Activated CD8-positive, alpha-beta memory T cell treated with anti-CD3 and anti-CD28 coated beads for 1 hour (primary cell): ENCODE measurements at places on chromosomes 13 and 19.

GRCh38 chr13:72127031-72127430 is 260.0 kb upstream of the DACH1 start:
- DNase-seq = no peak

GRCh38 chr13:41411522-41411921 is 45.8 kb upstream of the RGCC start:
- DNase-seq = no peak

- no peak for DNase-seq
These were observed 20.9 kb downstream of the COG6 start for GRCh38 chr13:39676315-39676876.

GRCh38 chr19:54415208-54415900 is at the start of gene TTYH1:
TSS of gene TTYH1 (plus strand) at chr19:54415464. CDS start at chr19:54415553, 89 bp downstream.
- DNase-seq = no peak

- no peak for DNase-seq
These were observed 26.5 kb downstream of the MYCBP2 start for GRCh38 chr13:77300176-77301037.

DNA sequence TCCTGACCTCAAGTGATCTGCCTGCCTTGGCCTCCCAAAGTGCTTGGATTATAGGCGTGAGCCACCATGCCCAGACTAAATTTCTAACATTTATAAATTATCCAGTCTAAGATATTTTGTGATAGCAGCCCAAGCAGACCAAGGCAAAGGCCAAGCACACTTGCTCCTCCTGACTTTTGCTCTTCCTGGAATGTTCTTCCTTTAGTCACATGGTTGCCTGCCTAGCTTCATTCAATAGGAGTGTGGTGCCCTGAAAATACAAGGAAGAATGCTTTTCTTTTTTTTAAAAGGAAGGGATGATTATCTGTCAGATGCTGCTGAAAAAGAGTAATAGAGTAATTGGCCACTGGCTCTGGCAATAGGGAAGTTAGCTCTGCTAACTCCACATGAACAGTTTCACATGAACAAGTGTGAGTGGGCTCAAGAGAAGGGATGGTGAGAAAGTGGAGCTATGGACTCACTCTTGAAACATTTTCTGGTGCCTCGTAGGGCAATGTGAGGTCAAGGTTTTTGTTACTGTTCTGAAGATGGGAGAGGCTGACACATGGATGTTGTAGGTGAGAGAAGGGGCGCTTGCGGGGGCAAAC is 47.1 kb downstream of the USPL1 start:
- no peak for DNase-seq

- no peak for DNase-seq
These were observed 1.1 kb upstream of the ERF start for GRCh38 chr19:42255766-42256745.

- no peak for DNase-seq
These were observed 292.4 kb downstream of the EFNB2 start for GRCh38 chr13:106243011-106243565.

- no peak for DNase-seq
These were observed at the start of gene SERTM1 for GRCh38 chr13:36673838-36674326. TSS of gene SERTM1 (plus strand) at chr13:36674020. CDS start at chr13:36695079, 21,059 bp downstream.

DNA sequence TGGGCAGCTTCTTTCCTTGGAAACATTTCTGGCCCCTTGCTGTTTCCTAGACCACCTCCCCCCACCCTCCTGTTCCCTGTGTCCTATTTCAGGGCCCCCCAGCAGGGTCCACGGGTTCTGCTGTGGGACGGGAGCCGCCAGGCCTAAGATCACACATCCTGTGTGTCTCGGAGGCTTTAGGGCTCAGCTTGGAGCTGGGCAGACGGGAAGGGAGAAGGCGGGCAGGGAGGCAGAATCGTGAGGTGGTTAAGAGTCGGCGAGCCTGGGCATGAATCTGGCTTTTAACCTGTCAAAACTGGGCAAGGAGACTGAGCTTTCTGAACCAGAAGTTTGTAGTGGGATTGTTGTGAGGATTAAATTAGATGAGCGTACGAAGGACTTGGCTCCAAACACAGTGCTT is 4.8 kb downstream of the KCNC3 start:
- DNase-seq = no peak

DNA sequence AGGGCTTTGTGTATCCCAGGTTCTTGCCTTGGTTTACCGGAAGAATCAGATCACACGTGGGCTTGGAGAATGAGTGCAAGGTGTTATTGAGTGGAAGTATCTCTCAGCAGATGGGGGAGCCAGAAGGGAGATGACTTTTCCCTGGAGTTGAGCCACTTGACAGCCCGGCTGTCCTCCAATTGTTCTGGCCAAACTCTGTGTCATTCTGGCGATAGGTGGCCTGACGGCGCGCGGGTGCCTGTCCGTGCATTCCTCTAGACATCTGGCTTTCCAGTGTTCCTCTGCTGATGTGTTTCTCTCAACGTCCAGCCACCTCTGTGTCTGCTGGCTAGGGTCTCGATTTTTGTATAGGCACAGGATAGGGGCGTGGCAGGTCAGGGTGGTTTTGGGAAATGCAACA is 181.9 kb downstream of the SHISA2 start:
- DNase-seq = no peak

DNA sequence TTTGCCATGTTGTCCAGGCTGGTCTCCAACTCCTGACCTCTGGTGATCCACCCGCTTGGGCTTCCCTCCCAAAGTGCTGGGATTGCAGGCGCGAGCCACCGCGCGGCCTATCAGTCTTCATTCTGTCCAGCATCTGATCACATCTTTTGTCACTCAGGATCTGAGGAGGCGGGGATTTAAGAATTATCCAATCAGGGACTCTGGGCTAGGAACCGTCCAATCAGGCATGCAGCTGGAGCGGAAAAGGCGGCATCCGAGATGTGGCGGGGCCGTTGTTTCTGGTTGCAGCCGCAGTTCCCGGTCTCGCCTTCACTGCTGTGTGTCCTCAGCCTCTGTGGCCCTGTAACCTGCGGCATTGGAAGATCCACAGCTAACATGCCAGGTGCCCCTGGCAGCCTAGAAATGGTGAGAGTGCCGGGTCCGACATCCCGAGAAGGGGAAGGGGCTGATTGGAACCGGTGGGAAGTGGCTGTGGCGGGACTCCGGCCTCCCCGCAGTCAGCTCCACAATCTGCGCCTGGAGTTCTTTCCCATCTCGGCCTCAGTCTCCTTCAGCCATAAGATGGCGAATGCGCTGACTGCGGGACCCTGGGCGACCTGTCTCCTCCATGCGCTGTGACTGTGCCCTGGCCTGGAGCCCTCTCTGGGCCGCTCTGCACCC is at the start of gene ZNF729:
TSS of gene ZNF729 (plus strand) at position 291 of the 660 bp plus-strand sequence. CDS start at position 376, 85 bp downstream.
- DNase-seq = no peak

GRCh38 chr19:38223119-38223523 is 901 bp downstream of the DPF1 start:
- DNase-seq = no peak

DNA sequence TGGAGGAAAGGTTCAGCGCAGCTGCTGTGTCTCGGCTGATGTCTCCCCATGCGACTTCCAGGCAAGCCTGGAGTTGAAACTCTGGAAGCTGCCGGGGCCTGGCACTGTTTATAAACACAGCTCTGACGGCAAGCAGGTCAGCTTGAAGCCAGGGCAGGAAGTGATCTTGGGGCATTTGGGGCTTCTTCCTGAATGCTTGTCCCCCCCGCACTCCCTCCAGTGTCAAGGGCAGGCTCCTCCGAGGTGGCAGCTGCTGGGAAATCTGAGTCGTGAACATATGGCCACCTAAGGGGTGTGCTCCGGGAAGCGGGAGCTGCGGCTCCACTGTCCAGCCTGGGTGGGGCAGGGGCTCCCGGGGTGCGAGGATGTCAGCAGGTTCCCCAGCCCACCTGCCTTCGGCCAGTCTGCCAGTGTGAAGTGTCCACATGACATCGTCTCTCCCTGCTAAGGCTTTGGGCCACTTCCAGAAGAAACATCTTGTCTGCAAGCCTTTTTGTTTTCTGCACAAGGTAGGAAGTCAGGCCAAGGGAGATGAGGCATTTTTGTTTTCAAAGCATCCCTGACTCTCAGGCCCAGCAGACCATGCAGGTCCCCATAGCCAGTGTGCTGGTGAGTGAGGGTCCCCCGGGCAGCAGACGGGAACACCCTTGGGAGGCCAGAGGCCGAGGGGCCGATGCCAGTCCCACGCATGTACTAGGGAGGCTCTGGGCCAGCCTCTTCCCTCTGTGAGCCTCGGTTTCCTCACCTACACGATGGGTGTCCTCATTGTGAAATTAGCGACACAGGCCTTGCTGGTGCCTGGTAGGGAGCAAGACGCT is 2.7 kb downstream of the PIAS4 start:
- DNase-seq = no peak

DNA sequence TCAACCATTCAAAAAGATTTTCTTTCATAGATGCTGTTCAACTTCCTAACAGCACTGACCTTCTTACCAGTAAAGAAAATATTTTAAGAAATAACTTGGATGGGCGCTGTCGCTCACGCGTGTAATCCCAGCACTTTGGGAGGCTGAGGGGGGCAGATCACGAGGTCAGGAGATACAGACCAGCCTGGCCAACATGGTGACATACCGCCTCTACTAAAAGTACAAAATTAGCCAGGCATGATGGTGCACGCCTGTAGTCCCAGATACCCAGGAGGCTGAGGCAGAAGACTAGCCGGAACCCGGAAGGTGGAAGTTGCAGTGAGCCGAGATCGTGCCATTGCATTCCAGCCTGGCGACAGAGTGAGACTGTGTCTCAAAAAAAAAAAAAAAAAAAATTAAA is 865.7 kb upstream of the SLC10A2 start:
- DNase-seq = no peak

GRCh38 chr19:33469171-33470039 is 52.2 kb downstream of the PEPD start:
- no peak for DNase-seq

DNA sequence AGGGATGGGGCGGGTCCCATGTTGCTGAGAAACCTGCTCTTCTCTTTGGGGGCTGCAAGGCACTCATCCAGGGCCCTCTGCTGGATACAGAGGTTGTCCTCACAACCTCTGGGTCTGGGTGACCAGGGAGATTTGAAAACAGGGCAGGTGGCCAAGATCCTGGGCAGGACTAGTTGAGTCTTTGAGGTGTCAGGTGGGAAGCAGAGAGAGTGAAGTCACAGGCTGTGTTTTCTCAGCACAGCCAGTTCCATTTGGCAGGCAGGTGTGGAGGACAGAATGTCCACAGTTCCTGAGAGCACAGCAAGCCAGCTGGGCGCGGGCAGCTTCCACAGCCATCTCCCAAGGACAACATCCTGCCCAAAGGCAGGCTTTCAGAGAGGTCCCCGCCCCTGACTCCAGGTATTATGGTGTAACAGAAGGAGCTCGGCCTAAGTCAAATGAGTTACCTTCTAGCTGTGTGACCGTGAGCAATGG is 118.8 kb downstream of the NUFIP1 start:
- no peak for DNase-seq

- DNase-seq = no peak
These were observed 111.2 kb downstream of the KDM4B start for GRCh38 chr19:5080030-5080654.

DNA sequence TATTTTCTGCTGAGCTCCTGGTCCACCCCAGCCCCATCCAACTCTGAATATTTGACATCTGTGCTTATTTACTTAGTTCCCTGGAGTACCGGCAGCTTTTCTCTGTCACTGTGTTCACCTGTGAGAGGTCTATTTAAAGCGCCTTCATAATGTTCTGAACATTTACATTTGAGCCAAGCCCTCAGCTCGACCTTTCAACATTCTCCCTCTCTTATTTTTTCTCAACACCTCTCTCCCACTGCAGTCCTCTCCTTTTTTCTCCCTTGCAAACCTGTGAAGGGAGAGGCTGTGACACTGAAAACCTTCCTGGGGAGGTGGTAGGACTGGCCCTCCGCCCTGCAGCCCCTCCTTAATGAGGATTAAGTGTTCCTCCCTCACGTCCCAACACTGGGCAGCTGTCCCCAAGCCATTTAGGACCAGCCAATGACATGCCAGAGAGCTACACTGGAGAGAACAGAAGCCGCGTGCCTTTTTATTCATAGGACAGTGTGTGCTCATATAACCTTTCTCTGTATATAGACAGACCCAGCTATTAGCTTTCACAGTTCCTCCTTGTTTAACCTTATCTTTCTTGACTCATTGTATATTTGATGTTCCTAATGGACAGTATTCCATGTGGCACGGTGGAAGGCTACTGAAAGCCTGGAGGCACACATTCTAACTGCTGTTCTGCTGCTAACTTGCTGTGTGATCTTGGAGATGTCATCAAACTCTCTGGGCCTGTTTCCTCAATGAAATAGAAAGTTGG is 134.8 kb downstream of the NUFIP1 start:
- no peak for DNase-seq

DNA sequence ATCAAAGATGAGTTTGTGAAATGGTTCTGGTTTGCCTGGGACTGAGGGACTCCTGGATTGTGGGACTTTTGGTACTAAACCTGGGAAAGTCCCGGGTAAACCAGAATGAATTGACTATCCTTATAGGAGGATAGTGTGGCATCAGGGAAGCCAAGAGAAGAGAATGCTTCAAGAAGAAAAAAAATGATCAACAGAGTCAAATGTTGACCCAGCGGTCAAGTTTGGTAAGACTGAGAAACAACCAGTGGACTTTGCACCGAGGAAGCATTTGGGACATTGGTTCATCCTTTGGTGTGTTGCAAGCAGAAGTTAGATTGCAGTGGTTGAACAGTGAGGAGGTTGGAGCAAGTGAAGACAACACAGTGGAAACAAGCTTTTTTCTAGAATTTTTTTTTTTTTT is 33.5 kb downstream of the CLEC17A start:
- no peak for DNase-seq

GRCh38 chr19:21202865-21203494 is 61.1 kb downstream of the ZNF431 start:
- DNase-seq = no peak

DNA sequence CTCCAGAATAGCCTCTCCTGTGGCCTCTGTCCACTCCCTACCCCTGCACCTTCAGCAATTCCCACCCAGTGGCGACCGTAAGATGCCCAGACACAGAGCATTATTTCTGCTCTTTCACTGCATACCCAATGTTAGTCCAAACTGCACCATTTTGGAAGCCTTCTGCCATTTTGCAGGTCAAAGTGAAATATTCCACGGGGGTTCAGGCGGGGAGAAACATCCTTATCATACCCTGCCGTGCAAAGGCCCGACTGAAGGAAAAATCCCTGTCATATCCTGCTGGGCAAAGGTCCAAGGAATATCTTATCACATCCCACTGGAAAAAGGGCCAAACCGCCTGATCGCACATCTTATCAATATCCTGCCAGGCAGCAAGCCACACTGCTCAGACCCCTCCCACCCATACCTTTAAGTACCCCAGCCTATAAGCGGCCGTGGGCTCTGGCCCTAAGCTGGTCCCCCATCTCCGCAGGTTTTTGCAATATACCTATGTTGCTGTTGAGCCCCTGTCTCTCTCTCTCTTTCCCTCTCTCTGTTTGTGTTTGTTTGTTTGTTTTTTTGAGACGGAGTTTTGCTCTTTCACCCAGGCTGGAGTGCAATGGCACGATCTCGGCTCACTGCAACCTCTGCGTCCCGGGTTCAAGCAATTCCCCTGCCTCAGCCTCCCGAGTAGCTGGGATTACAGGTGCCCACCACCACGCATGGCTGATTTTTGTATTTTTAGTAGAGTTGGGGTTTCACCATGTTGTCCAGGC is 18.2 kb downstream of the CLEC11A start:
- no peak for DNase-seq
